ENCODE measurements at places on chromosomes 3 and 15.

GRCh38 chr3:55434789-55435188 is 52.3 kb downstream of the WNT5A start:
- no peak for DNase-seq

GRCh38 chr3:190424478-190425439 is 24.9 kb downstream of the TMEM207 start:
- DNase-seq, result peak; percentile 35

DNA sequence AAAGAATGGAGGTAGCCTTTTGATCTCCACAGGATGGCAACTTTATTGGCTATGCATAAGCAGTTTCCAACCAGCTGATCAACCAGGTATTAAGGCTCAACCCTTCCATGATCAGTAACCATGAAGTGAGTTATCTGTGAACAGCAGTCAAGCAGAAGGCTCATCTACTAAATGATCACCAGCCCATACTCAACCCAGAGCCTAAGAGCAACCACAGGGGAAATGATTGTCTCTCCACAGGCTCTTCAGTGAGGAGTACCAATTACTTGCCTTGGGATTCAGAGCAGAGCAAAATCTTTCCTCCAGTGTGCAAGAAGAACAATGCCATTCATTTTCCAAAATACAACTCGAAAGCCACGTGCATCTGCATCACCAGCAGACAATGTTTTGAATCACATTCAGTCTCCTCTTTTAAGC is 754.8 kb downstream of the ROBO1 start:
- DNase-seq, result no peak

DNA sequence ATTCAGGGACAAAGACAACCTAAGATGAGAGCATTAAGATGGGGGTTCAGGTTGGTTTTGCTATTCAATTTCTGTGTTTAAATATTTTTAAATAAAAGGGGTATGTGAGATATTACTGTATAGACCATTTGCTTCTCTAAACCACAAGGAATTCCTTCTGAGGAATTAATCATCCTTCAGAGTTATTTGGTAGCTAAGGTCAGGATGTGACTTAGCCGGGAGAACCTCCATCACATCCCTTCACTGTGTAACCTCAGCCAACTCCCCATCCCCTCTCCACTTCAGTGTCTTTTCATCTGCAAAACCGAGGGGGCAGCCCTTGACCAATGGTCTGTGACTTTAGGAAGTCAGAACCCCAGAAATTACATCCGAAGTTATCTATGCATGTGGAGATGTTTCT is 48.7 kb upstream of the SKOR1 start:
- no peak for DNase-seq

GRCh38 chr15:63891079-63891767 is 57.5 kb upstream of the HERC1 start:
- DNase-seq, result peak; percentile 56

DNA sequence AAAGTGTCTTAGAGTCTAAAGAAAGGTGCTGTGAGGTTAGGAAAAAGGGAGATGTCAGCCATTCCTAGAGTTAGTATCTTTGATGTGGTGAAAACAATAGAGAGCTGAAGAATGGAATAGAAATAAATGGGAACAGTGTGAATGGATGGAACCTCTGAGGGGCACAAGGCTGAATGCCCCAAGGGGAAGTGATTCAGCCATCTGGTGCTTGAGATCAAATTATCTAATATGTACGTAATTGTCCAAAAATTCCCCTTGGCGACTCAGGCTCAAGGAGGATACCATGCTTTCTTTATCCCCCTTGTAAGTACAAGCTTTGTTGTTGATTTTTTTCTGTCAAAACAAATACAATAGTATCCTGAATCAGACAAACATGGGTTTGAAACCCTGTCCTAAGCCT is 361.6 kb downstream of the LSAMP start:
- no peak for DNase-seq

GRCh38 chr15:50298340-50298739 is 32.8 kb upstream of the HDC start:
- no peak for DNase-seq

DNA sequence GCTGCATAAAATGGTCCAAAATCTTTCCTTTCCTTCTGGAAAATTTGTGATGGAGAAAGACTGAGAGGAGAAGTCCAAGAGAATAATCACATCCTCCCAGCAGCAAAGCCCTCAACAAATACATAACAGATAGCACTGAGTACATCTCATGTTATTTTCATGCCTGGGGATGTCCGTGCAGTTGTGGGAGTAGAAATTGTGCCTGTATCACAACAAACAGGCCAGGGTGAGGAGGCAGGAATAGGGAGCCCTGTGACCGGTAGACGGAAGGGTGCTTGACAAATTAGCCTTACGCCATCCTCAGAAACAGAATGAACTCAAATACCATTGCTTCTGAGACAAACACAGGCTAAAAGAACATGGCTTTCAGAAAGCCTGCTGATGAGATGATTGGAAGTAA is 333.2 kb upstream of the UMPS start:
- no peak for DNase-seq

DNA sequence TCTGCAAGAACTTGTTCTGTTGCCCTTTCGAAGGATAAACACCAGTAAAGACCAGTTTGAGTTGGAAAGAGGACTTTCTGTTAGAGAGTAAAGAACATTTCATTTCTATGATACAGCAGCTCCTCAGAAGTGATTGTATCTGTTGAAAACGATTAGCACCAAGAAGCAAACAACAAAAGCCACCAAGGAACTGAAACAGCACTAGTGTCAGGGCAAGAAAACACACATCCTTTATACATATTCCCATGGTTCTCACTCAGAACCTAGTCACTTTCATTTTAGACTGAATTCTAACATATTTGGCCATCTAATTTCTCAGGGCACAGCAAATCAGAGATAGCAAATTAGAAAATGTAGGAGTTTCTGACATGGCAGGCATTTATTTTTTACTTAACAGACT is 116.1 kb downstream of the ATP1B3 start:
- DNase-seq, result no peak

DNA sequence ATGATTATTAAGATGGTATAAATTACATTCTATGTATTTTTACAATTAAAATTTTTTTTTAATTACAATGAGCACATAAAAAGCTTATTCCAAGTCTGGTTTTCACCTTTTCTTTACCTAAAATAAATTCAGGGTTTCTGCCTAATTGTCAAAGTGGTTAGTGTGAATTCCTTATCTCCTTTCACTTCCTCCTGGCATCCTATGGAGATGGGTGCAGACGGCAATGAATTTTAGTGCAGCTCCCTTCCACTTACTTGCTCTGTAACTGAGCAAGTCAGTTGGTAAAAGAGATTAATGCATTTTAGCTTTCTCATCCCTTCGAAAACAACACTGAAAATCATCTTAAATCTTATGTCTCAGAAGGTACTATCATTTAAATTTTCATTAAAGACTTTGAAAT is 13.1 kb downstream of the HDGFL3 start:
- DNase-seq, result no peak

DNA sequence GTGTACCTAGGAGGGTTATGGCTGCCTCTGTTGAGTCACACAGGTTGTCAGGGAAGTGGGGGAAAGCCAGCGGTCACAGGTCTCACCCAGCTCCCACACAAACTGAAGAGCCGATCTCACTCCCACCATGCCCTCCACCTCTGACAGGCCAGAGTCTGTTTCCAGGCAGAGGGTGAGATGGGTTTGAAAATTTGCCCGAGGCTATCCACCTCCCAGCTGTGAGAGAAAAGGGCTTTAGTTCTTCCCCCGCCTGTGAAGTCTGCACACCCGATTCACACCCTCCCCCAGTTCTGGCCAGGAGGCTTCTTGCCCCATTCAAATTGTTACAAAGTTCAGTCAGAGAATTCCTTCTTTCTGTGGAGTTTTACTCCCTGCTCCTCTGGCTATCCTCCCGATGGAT is 446.9 kb downstream of the EDEM1 start:
- DNase-seq, result no peak

DNA sequence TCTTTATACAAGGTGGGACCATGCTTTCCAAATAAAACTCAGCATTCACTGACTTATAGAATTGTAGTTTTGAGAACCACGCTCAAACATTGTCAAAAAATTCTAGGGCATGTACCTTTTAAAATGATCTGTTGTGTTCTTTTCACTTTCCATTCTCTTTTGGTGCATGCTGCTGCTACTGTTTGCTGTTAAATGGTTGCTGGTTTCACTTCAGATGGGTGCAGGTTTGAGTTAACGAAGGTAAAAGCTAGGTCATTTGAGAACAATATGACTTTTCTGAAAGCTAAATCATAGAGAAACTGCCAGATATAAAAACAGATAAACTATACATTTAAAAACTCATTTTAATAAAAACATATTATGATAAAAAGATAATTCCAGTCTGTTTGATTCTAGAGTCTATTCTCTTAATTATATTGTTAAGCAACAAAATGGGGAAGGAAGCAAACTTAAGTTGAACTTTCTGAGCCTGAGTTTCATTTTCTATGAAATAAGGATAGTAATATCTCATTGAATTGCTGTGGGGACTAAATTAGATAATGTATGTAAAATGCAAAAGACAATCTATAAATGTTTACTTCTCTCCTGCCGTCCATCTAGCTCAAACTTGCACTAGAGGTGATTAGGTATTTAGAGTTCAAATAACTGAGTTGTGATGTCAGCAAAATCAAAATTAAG is 82.4 kb downstream of the OXSM start:
- no peak for DNase-seq

GRCh38 chr3:51385621-51386091 is 565 bp downstream of the MANF start:
- no peak for DNase-seq

GRCh38 chr3:33914212-33914611 is 115.8 kb downstream of the PDCD6IP start:
- DNase-seq, result no peak

DNA sequence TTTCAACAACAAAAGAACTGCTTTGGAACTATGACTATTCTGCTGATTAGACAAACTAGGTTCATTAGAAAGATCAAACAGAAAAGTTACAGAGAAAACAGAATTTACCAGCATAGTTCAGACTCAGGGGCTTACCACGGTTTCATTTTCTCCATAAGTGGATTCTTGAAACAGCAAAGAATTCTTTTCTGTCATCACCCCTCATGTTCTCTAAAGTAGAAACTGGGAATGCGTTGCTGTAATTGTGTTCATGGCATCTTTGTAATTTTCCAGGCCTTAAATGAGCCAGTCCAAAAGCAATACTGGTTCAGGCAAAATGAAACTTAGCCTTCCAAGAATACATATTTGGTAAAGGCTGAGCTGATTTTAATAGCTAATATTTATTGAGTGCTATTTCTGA is 287.8 kb downstream of the CHL1 start:
- DNase-seq, result no peak

DNA sequence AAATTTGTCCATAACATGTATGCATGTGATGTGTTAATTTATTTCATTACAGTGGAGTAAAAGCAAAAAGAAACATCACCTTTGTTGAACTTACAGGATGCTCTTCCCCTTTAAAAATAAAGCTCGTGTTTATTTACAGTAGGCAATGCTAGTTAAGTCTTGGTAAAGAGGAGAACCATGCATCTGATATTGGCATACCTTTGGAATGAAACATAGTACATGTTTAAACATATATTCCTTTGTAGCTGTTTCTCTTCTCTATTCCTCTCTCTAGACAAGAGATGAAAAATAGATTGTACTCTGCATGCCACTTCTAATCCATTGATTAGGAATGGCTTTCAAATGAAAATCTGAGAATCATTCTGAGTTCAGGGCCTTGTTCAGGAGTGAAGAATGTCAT is 374.9 kb upstream of the CNTN4 start:
- no peak for DNase-seq

DNA sequence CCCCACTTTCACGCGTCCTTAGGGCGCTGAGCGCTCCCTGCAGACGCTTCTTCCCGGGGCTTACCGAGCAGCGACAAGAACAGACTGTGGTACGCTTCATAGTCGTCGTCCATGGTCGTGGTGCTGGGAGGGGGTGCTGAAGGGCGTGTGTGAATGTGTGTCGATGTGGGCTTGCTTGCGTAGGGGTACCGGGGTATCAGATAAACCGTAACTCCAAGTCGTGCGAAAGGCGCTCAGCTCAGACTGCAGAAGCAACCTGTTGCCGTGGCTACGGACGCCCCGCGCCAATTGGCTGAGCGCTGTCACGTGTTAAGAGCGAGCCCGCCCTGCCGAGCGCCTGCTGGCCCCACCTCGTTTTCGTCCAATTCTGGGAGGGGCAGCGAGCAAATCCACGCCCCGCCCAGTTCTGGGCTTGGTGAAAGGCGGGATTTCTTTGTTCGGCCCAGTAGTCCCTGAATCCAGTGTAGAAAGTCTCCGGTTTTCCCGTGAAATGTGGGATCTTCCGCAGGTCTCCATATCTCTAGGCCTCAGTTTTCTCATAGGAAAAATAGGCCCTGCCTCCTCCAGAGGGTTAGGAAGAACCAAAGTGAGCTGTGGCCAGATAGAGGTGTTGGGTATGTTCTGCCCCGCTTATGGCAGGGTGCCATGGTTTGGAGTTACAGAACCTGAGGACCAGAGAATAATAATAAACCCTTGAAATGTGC is at the start of gene EFCAB12:
TSS of gene EFCAB12 (minus strand) at position 261 of the 704 bp plus-strand sequence. CDS start at position 113, 148 bp downstream.
- peak; percentile 83 for DNase-seq
